Erythroblast (primary cell): ENCODE measurements at places on chromosomes 16 and 17.

DNA sequence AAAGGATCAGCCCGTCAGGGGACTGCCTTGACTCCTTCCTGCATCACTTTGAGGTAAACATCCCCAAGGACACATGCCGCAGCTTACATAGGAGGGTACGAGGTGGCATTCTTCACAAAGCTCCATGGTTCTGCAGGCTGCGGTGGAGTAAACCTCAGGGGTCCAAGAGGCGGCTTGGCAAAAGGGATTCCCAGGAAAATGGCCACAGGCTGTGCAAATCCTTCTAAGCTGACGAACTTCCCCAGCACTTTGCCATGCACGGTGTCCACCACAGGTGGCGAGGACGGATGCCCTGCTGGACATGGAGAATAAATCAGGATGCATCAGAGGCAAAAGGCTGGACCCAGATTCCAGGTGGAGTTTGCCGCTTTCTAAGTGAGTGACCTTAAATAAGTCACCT lies 4.2 kb downstream of the CES1 start:
- no peak for DNase-seq

- peak; percentile 63 for DNase-seq
These were observed 62.2 kb downstream of the DHRS7C start for GRCh38 chr17:9729034-9729650.

DNA sequence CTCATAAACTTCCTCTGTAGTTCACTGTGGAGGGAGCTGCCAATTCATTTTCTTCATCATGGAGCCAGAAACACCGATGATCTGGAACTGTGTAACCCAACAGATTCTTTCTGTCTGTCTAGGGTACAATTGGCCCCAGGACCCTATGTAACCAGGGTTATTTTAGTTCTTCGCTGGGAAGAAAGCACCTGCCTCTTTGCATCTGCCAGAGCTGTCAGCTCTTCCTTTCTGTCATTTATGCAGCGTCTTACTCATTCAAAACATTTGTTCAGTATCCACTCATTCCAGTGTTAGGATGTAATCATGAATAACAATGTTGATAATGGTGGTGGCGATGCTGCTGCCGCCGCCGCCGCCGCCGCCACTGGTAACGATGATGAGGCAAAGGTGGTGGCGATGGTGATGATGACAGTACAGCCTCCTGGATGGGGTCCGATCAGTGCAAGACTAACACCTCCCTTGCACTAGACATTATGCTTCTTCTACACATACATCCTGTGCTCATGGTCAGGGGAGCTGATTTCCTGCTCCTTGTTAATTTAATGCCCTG lies 46.1 kb downstream of the IRX5 start:
- no peak for DNase-seq

DNA sequence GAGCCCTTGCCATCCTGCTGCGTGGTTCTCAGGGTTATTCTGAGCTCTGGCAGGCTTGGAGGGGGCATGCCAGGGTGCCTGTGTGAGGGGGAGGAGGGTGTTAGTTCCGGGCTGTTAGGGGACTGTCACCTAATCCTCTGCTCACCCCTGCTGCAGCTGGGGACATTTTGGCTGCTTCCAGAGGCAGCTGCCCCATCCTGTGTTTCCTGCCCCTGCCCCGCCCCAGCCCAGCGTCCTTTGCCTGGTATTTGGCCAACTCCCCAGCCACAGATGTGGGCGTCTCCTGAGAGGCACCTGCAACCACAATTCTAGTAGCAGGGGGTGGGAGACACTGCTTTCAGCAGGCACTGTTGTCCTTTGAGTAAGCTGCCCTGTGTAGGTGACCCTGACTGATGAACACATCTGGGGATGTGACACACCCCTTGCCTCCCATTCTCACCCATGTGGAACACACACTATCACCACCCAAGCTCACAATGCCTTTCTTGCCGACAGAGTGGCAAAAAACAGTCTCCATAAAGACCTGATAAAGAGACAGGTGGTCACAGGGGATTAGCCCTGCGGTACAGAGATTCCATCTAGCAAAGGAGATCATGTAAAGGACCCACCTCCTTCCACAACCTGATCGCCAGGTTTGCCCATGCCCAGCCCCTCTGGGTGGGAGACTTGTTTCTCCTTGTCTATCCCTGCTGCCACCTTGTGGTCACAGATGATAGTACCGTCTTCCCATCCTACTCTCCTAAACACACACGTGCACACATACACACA lies at the start of gene CHRNE:
TSS of gene CHRNE (minus strand) at position 48 of the 768 bp plus-strand sequence. CDS start at position 13, 35 bp downstream.
- DNase-seq: peak; percentile 89

DNA sequence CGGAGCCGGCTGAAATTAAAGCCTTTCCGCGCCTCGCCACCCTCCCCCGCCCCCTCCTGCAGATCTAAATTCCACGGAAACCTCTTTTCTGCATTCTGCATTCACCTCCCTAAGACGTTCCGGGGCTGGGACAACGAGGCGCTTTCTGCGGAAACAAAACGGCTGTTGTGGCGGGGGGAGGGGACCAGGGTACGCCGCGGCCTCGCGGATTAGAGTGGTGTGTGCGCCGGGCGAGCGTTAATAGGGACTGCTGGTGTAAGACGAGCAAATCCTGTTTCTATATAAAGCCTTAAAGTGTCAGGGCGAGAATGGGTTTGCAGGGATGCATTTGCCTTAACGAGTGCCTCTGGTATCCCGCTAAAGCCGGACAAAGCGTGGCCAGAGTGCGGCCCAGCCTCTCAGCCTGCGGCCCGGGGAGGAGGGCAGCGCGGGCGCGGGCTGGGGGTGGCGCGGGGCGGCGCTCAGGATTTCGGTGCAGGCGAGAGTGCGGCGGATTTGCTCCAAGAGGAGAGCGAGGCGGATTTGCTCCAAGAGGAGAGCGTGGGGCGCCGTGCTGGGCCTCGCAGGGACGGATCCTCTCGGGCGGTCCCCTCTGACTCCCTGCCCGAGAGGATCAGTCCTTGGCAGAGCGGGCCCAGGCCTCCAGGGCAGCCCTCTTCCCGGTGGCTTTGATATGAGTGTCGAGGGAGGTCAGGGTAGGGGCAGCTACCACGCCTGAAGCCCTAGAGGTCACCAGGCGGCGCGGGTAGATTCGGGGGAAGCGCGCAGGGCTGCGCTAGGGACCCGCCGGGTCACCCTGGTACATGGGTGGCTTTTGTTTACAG lies 5.1 kb downstream of the BAHCC1 start:
- no peak for DNase-seq
